H9 (cell line): ENCODE measurements at places on chromosomes 11 and 22.

- no peaks in the 10 kb centered on the region for H3K4me1 ChIP-seq
- no peak for DNase-seq
- H3K4me3 ChIP-seq = no peak overlapping the region
- no peaks in the 10 kb centered on the region for H3K27me3 ChIP-seq
- H3K27ac ChIP-seq = no peak overlapping the region
- peaks cover 4% of the 10 kb centered on the region; the same call in 2 of the 3 replicates for H3K36me3 ChIP-seq
These were observed 80.5 kb upstream of the LINC01488 start for GRCh38 chr11:69400771-69401590.

DNA sequence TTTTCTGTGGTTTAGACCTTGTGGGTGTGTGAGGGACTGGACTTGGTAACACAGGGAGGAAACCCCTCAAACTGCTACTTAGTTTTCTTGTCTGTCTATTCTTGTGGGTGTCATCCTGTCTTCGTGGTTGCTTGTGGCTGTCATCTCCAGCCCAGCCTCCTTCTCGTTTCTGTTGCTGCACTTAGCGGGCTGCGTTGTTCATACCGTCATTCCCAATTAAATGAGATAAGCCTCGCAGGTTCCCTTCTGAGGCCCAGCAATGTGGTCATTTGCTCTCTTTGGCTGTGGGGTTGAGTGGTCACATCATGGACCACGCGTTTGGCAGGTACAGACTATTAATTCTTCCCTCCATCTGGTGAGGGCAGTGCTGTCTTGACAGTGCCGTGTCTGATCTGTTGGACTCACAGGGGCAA is 18.8 kb downstream of the PANX1 start:
- peaks cover 17% of the 10 kb centered on the region; the same call in 1 of the 2 replicates for H3K4me1 ChIP-seq
- DNase-seq = no peak
- H3K36me3 ChIP-seq = peaks cover 4% of the 10 kb centered on the region; the same call in 1 of the 3 replicates
- no peak overlapping the region for H3K27ac ChIP-seq

DNA sequence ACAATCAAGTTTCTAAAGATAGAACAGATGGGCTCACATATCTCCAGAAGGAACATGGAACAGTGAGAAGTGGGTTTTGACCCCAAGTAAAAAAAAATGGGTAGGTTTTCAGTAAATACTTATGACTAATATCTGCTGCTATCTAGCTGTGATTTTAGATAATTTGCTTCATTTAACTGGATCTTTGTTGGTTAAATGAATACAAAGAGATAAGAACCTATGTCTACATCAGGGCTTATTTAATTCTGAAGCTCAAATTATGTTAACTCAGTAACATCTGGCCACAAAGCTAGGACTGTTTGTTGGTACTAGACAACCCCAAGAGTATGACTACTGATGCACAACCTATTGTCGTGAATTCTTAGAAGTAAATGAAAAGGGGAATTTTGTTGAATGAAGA is 144.4 kb upstream of the SESN3 start:
- H3K27ac ChIP-seq = no peak overlapping the region
- H3K36me3 ChIP-seq = no peaks in the 10 kb centered on the region; the same call in 2 of the 3 replicates
- no peak overlapping the region for H3K4me3 ChIP-seq
- peaks cover 5% of the 10 kb centered on the region; the same call in 1 of the 2 replicates for H3K4me1 ChIP-seq

DNA sequence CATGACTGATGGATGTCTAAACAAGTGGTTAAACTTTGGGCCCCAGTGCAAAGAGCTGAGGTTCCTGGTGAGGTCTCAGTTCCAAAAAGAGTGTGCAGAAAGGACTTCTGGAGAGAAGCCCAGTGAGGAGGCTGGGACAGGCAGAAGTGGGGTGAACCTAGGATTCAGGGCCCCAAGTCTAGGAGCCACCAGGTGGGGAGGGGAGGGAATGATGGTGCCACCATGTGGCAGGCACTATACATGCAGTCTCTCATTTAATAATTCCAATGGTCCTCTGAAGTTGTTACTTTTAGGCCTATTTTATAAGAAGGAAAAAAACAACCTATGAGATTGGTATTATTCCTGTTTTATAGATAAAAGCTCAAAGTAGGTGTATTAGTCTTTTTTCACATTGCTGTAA is 102.0 kb downstream of the INSC start:
- no peak for DNase-seq
- H3K36me3 ChIP-seq = no peaks in the 10 kb centered on the region
- no peak overlapping the region for H3K4me3 ChIP-seq
- no peaks in the 10 kb centered on the region for H3K27me3 ChIP-seq
- no peaks in the 10 kb centered on the region for H3K4me1 ChIP-seq
- H3K27ac ChIP-seq = no peak overlapping the region

DNA sequence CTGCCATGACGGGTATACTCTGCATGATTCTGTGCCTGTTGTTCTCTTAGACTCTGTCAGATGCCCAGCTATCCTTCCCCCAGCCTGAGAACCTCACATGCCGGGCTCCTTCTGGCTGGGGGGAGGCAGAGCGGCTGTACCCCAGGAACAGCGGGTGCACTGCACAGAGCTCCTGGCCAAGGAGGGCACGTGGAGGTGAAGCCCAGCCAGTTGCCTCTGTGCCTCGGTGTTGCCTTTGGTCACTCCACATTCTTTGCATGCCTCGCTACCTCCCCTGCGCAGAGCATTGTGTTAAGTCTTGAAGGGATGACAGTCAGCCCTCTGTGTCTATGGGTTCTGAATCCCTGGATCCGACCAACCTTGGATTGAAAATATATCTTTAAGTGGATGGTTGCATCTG is 77.7 kb downstream of the FEZ1 start:
- H3K27ac ChIP-seq = no peak overlapping the region
- 0 out of 3 replicates have a peak, but pooled peaks cover 2% of the 10 kb centered on the region for H3K36me3 ChIP-seq
- H3K4me1 ChIP-seq = no peaks in the 10 kb centered on the region
- H3K27me3 ChIP-seq = no peaks in the 10 kb centered on the region

GRCh38 chr22:46280063-46280817 is 12.4 kb downstream of the TTC38 start:
- no peaks in the 10 kb centered on the region for H3K4me1 ChIP-seq
- H3K36me3 ChIP-seq = peaks cover 59% of the 10 kb centered on the region
- H3K4me3 ChIP-seq = no peak overlapping the region
- DNase-seq = no peak

DNA sequence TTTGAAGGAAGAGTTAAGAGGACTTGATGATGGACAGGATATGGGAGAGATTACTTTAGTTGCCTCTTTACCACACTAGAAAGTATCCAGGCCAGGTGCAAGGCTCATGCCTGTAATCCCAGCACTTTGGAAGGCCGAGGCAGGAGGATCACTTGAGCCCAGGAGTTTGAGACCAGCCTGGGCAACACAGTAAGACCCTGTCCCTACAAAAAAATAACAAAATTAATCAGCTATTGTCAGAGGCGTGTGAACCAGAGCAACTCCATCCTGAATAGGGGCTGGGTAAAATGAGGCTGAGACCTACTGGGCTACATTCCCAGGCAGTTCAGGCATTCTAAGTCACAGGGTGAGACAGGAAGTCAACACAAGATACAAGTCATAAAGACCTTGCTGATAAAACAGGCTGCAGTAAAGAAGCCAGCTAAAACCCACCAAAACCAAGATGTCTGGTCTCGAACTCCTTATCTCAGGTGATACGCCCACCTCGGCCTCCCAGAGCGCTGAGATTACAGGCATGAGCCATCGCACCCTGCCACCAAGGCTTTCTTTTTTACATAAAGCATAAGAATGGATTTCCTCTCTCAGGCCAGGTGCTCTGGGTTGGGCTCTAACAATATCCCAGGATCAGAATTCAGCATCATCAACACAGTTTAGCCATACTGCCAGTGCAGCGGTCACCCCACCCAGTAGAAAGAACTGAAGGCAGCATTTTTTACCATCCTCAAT is 17.8 kb downstream of the PI4KA start:
- H3K27ac ChIP-seq = no peak overlapping the region
- DNase-seq = peak; percentile 37
- H3K4me1 ChIP-seq = peaks cover 4% of the 10 kb centered on the region; the same call in 1 of the 2 replicates
- H3K27me3 ChIP-seq = no peaks in the 10 kb centered on the region
- no peaks in the 10 kb centered on the region for H3K36me3 ChIP-seq

DNA sequence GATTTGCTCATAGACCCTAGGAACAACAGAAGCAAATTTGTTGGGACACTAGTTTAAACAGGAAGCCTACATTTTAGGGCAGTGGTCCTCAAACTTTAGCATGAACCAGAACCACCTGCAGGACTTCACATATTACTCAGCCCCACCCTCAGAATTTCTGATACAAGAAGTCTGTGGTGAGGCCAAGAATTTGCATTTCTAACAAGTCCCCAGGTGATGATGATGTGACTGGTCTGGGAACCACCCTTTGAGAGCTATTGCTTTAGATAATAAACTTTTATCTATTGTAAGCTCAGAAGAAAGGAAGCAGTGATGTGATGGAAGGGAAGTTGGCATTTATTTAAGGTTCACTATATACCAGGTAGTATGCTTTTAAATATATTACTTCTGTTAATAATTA is 194.0 kb downstream of the FAM181B start:
- DNase-seq = no peak
- H3K36me3 ChIP-seq = no peaks in the 10 kb centered on the region
- no peak overlapping the region for H3K27ac ChIP-seq
- H3K27me3 ChIP-seq = no peaks in the 10 kb centered on the region
- no peaks in the 10 kb centered on the region for H3K4me1 ChIP-seq
- no peak overlapping the region for H3K4me3 ChIP-seq

DNA sequence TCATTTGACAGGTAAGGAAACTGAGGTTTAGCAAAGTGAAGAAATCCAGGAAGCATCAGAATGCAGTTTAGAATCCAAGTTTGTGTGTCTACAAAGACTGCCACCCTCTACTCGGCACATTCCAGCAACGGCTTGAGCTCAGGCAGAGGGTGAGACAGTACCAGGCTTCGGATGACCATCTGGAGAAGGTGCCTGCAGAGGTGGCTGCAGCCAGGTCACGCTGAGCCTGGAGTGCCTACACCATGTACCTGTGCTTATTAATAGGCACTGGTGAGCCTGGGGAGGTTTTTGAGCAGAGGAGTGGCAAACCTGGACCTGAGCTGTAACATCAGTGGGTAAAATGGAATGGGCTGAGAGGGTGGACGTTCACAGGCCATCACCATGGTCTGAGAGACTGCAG is 4.7 kb downstream of the FXYD6 start:
- H3K4me1 ChIP-seq = peaks cover 10% of the 10 kb centered on the region; the same call in 1 of the 2 replicates
- no peak overlapping the region for H3K4me3 ChIP-seq
- H3K27me3 ChIP-seq = no peaks in the 10 kb centered on the region; the same call in 1 of the 2 replicates
- no peak overlapping the region for H3K27ac ChIP-seq
- DNase-seq = no peak
- H3K36me3 ChIP-seq = no peaks in the 10 kb centered on the region

GRCh38 chr11:125394296-125394695 is 101.8 kb downstream of the FEZ1 start:
- no peak overlapping the region for H3K27ac ChIP-seq
- H3K36me3 ChIP-seq = peaks cover 8% of the 10 kb centered on the region; the same call in 1 of the 2 replicates
- peaks cover 11% of the 10 kb centered on the region; the same call in 1 of the 2 replicates for H3K4me1 ChIP-seq
- no peak overlapping the region for H3K4me3 ChIP-seq
- no peaks in the 10 kb centered on the region for H3K27me3 ChIP-seq

GRCh38 chr11:99256614-99257013 is 235.9 kb downstream of the CNTN5 start:
- H3K36me3 ChIP-seq = no peaks in the 10 kb centered on the region
- no peak overlapping the region for H3K27ac ChIP-seq
- no peaks in the 10 kb centered on the region for H3K27me3 ChIP-seq
- no peak overlapping the region for H3K4me3 ChIP-seq

- H3K4me1 ChIP-seq = peaks cover 4% of the 10 kb centered on the region; the same call in 1 of the 2 replicates
- peak overlapping the region; percentile 93 for H3K4me3 ChIP-seq
- no peaks in the 10 kb centered on the region; the same call in 2 of the 3 replicates for H3K36me3 ChIP-seq
- H3K27me3 ChIP-seq = no peaks in the 10 kb centered on the region; the same call in 1 of the 2 replicates
- no peak overlapping the region for H3K27ac ChIP-seq
These were observed 486 bp downstream of the STIM1 start for GRCh38 chr11:3855808-3856491.

DNA sequence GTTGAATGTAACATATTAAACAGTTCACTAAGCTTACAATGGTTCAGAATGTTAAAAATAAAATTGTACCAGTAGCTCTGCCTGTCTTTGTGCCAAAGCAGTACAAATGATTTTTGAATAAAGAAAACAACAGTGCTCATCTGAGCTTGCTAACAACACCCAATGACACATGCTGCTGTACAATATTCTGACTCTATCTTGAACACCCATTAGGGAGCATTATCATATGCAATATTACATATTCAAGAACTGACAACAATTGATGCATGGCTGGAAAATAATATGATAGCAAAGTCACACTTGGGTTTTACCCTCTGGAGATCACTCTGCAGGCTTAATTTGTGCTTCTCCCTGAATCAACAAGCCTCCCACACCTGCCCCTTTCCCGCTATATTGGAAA is 953.7 kb downstream of the OPCML start:
- no peaks in the 10 kb centered on the region for H3K27me3 ChIP-seq
- H3K36me3 ChIP-seq = no peaks in the 10 kb centered on the region
- no peak overlapping the region for H3K4me3 ChIP-seq
- peaks cover 3% of the 10 kb centered on the region; the same call in 1 of the 2 replicates for H3K4me1 ChIP-seq
- DNase-seq = no peak
- H3K27ac ChIP-seq = no peak overlapping the region

- H3K27ac ChIP-seq = no peak overlapping the region
- peaks cover 25% of the 10 kb centered on the region for H3K36me3 ChIP-seq
- H3K4me1 ChIP-seq = no peaks in the 10 kb centered on the region
- H3K27me3 ChIP-seq = no peaks in the 10 kb centered on the region
- H3K4me3 ChIP-seq = no peak overlapping the region
These were observed 5.1 kb upstream of the KRTAP5-9 start for GRCh38 chr11:71542879-71543777.

DNA sequence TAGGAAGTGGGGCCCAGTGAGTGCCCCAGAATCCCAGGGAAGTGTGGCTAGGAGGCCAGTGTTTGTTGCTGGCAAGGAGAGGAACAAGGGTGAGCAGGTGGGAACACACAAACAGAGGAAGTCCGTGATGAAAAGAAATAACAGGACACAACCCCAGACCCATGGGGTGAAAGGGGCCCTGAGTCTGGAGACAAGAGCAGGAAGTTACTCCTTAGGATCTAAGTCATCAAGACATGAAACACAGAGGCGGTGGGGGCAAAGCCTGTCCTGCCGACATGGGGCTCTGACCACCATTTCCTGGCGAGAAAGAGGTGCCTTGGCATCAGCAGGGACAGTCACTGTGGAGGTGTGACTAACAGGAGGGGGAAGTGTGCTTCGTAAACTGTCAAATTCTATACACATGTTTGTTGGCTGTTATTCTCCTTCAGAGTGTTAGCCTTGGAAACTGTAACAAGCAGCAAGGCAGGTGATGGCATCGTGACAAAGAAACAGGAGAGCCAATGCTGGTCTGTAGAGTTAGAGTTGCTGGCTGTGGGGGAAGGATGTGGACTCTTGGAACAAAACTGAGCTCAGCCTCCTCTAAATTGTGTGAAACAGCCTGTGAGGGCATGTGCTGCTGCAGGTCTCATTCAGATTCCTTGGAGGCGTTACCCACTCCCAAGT is 21.7 kb downstream of the CHST1 start:
- H3K27ac ChIP-seq = no peak overlapping the region
- no peak overlapping the region for H3K4me3 ChIP-seq
- peaks cover 2% of the 10 kb centered on the region for H3K36me3 ChIP-seq
- peaks cover 4% of the 10 kb centered on the region; the same call in 1 of the 2 replicates for H3K4me1 ChIP-seq
- DNase-seq = no peak
